Activated CD4-positive, alpha-beta T cell treated with anti-CD3 and anti-CD28 coated beads for 48 hours (primary cell): ENCODE measurements at places on chromosomes 1 and 21.

DNA sequence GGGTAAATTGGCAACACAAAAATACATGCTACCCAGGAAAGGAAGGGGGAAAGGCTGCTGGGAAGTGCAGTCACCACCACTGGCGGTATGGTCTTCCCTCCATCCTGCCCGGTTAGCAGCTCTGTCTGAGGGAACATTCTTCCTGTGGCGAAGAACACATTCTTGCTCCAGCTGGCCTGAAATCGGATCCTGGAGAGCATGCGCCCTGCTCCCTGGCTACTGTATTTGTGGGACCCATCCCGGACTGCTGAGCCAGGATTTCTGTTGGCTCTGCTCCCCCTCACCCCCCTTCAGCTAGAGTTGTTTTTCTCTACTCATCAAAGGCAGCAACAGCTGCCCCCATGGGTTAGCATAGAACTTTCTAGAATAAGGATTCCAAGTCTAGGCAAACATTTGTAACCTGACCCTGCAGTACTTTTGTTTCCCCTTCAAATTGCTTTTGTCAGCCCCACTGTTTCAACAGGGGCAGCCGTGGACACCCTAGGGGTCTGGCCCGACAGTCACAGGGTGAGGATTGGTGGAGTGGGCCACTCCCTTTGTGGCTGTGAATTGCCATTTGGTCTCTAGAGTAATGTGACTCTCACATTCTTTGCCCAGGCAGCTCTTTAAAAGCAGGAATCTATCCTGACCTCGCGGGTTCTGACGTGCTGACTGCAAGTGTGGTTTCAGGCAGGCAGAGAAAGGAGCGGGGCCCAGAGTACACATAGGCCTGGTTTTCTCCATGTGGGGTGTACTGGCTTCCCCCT lies 157.7 kb downstream of the TOMM20 start:
- DNase-seq = no peak

DNA sequence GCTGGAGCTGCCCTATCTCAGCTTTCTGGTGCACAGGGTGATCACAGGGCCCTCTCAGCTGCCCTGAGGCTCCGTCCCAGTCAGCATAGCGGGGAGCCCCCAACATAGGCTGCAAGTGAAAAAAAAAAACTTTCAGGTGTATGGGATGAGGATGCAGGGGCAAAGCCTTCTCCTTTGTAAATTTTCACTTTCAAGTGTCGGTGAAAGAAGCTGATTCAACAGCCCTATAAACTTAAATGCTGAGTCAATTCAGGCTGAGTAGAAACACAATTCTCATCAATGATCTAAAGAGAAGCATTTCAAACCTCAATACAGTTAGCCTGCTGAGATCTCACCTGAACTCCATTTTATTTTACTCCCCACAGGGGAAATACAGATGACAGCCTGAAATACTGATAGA lies 171.2 kb downstream of the SEC16B start:
- DNase-seq = no peak

GRCh38 chr1:36458910-36459309 lies 5.3 kb downstream of the MRPS15 start:
- DNase-seq = peak; percentile 77

- peak; percentile 34 for DNase-seq
Observed at GRCh38 chr1:40344597-40344996, 27.5 kb upstream of the COL9A2 start.

GRCh38 chr1:210099921-210100320 lies 132.7 kb upstream of the SERTAD4 start:
- no peak for DNase-seq

GRCh38 chr1:204323887-204324286 lies 35.8 kb downstream of the PLEKHA6 start:
- peak; percentile 76 for DNase-seq

- DNase-seq = no peak
Observed at GRCh38 chr21:16040601-16041000, 310.8 kb downstream of the USP25 start.

- DNase-seq = no peak
Observed at GRCh38 chr1:39089931-39090521, 63.9 kb downstream of the NDUFS5 start.

DNA sequence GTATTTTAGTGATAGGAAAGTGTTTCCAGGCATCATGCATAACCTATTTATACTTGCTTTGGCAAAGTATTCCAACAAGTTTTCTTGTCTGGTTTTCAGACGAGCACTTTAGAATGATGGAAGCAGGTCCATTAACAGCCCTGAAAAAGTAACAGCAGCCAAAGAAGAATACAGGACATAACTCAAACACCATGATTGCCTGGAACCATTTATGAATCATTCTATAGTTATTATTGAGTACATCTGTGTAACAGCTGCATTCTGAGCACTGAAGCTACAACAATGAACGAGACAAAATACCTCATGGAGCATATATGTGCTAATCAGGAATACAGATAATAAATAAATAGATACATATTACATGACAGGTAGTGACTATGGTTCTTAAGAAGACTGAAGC lies 12.6 kb downstream of the IL10RB start:
- DNase-seq = no peak

DNA sequence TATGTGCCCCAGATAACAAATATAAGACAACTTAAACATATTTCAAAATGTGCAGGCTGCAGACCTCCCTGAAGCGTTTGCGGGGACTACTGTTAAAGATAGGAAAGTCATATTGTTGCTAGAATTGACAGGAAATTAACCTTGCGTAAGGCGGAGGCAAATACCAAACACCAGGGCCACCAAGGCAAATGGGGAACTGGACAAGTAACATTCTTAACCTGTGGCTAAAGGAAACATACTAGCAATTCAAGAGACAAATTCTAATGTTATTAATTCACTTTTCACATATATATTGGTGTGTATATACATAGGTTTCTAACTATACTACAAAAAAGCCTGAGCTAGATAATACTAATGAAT lies 6.8 kb downstream of the HAPLN2 start:
- DNase-seq = no peak

GRCh38 chr1:116743535-116743934 lies 10.7 kb upstream of the CD2 start:
- DNase-seq = no peak

GRCh38 chr1:44718091-44718490 lies 12.9 kb downstream of the RNU5D-1 start:
- DNase-seq = no peak

- DNase-seq = no peak
Observed at GRCh38 chr1:18569811-18570545, 60.7 kb upstream of the PAX7 start.

- DNase-seq = no peak
Observed at GRCh38 chr1:20921285-20921684, 134.2 kb upstream of the HP1BP3 start.

- peak; percentile 40 for DNase-seq
Observed at GRCh38 chr1:35642471-35642955, 1.2 kb upstream of the PSMB2 start.

DNA sequence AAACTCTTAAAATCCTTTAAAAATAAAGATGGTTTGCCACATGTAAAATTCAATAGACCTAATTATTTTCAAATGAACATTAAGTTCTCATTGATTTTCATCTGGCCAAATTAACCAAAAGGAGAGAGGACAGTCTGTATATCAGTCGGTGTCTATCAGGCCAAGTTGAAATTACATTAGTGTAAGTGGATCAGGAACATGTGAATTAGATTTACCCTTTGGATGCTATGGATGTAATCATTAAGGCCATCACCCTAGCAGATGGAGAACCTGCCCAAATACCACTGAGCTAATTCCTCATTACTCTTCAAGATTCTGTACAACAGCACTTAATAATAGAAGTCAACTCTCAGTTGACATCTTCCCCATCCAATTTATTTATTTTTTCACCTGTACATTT lies 29.5 kb upstream of the DPT start:
- no peak for DNase-seq

DNA sequence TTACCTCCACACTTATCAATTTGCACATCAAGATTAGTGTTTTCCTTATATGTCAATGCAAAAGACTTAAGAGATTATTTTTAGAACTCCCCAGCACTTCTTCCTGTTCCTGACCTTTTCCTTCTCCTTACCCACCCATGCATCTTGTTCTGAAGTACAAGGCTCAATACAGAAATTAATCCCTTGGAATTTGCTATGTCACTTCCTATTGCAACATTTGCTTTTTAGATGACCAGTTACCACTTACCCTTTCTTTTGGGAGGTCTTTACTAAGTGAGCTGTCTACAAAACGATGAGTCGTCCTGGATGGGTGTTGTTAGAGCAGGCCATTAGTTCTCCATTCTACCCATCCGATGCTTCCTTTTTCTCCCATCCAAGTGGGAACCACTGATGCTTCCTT lies 221.2 kb downstream of the FMN2 start:
- DNase-seq = no peak

DNA sequence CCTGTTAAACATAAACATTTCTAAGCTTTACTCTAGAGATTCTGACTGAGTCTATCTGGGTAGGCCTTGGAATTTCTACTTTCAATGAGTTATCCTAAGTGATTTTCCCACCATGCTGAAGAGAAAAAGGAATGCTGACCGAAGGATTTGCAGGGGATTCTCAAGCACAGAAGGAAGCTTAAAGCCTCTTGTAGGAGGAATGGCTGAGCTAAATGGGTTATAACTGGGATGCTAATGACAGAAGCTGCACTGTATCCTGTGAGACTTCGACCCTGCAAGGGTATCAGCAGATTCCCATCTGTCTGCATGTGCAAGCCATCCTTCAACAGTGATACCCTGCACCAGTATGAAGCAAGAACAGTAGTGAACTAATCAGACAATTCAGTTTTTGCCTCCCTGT lies 35.4 kb downstream of the SLC35D1 start:
- DNase-seq = no peak

DNA sequence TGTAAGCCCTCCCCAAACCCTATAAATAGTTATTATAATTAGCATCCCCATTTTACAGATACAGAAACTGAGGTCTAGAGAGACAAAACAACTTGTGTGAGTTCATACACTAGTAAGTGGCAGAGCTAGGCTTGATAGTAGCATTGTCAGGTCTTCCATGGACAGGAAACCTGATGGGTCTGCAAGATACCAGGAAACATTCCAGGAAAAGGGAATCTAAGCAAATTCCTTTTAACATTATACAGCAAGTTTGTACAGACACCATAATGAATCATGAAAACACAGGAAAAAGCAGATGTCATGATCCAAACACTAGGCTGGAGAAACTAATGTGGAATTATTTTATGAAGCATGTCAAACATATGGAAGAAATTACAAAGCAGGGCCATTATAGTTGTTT lies 89.1 kb upstream of the KCNK2 start:
- no peak for DNase-seq

- no peak for DNase-seq
Observed at GRCh38 chr1:207071426-207071825, 17.2 kb upstream of the C4BPB start.

DNA sequence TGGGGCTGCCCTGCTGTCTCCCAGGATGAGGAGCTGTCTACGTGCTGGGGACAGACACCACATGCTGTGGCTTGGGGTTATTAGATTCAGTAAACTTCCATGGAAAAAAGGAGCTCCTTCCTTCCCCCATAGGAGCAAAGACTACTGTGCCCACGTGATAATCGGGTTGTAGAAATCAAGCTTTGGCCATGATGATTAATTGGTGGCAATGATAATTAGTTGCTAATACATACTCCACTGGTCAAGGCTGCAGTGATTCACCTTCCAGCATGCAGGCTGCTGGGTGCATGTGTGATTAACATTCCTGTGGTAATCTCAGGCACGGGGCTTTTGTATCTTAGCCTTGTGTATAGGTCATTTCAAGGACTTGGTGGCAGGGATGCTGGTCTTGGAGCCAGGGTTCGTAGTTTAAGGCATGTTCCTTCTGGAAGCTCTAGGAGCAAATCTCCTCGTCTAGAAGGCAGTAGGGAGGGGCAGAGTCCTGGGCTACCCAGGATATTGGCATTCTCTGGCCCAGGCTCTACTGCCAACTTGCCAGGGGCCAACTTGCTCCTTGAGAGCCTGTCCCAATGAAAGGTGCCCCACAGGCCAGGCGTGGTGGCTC lies 41.4 kb downstream of the TMCO4 start:
- DNase-seq = no peak

DNA sequence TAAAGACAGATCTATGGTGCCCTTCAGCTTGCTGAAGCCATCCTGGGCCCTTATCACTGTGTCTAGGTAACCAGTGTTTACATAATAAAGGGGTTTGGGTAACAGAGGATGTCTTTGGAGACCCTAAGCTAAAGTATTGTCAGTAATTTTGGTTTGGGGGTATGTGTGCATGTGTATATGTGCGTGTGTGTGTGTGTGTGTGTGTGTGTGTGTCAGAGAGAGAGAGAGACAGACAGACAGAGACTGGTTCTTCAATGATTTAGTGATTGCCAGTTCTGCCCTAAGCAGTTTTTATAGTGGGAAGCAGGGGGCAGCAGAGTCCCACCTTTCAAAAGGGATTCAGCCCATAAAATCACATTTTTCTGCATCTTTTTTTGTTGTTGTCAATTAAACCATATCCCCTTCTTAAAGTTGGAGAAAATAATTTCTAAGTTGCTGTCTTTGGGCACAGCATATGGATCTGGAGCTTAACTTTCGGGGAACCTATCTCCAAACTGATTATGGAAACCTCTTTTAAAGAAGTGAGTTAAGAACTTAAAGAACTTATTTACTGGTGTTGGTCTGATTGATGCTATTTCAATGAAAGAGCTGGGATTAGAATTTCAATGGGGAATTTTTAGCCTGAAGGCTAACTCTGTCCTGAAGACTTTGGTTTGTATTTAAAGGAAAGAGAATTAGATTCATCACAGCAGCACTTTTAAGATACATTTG lies 51.1 kb downstream of the ZNF326 start:
- DNase-seq = peak; percentile 42

GRCh38 chr1:234730770-234731568 lies 121.0 kb upstream of the IRF2BP2 start:
- peak; percentile 68 for DNase-seq

- DNase-seq = no peak
Observed at GRCh38 chr21:29667651-29668050, 272.1 kb downstream of the GRIK1 start.

DNA sequence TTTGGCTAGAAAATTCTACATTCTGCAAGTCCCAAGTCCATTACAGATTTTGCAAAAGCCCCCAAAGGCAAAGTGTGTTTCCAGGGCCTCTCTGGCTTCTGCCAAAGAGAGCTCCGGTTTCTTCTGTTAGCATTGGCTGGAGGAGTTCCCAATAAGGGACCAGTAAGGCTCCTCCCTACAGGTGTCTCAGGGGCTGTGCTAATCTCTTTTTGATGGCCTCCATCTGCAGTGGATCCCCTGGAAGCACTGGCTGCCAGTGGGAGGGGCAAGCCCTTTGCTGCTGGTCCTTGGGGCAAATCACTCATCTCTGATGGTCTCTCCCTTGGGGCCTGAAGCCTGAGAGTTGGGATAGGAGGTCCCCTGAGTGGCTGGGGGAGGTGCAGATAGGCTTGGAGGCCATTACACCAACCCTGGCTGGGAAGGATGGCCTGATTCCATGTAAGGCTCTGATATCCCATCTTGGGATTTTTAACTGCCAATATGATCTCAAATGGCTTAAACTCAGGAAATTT lies 89.1 kb upstream of the USP24 start:
- no peak for DNase-seq

GRCh38 chr1:4327142-4327541 lies 327.3 kb upstream of the AJAP1 start:
- no peak for DNase-seq

DNA sequence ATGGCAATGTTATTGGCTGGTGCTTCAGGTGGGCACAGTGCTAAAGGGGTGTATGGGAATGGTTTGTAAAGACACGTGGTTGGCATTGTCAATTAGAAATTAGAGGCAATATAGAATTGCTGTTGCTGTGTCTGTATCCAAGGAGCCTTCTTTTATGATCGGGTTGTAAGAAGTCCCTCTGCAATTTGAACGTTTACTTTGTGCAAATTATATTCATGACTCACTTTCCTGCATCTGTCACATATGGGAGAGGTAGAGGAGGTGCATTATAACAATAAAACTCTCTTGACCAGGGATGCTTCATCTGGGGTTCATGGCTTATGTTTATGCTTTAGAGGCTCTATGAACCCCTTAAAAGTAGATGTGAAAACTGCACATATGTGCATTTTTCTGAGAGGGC lies 130.4 kb upstream of the DNAH14 start:
- no peak for DNase-seq
